ENCODE measurements at places on chromosomes 7 and 10.

- DNase-seq, result no peak
Measured at GRCh38 chr10:76954838-76955237, 682.8 kb downstream of the KCNMA1 start.

- DNase-seq, result no peak
Measured at GRCh38 chr10:28349892-28350291, 47.0 kb upstream of the MPP7 start.

DNA sequence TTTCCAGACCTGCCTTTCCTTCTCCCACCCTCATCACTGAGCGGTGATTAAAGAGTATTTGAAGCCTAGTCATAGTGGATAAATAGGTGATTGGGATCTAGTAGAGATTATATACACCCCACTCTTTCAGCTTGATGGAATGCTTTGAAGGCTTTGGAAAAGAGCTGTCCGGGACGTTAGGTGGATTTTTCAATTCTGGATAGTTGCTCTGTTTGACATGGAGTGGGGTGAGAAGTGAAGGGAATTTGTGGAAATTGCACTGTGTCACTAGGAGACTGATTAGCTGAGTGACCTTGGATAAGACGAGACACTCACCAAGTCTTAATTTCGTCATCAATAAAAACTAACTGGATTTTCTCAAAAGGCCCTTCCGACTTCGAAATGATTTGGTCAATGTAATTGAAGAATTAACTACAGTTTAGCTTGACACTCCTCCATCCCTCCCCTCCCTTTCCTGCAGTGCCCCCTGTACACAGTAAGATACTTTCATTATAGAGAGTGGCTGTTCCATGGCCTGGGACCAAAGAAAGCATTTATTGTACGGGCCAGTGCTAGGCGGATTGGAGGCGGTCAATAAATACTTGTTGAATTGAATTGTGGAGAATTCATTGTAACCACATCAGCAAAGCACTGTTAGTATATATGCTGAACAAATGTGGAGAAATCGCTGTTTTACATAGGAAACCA, 962 bp downstream of the ZKSCAN1 start:
- DNase-seq, result no peak

GRCh38 chr10:70096705-70097420, 35.8 kb downstream of the AIFM2 start:
- no peak for DNase-seq

- no peak for DNase-seq
Measured at GRCh38 chr7:16034353-16034752, 347.9 kb upstream of the MEOX2 start.

GRCh38 chr10:93352638-93353383, 129.3 kb downstream of the MYOF start:
- DNase-seq, result no peak

DNA sequence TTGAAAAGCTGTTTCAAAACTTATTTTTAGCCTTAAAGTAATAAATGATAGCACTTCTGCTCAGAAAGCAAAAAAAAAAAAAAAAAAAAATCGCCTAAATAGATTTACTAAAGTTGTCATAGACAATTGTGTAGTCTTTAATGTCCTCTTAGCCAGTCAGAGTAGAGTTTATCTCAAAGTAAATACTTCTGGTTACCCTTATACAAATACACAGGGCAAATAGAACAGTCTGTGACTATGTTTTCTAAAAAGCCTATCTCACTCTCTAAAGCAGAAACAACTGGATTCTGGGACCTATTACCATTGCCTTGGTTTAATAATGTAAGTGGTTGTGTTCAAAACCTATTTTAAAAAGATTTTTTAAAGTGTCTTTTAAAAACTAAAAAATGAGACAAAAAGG, 156.2 kb upstream of the THSD7A start:
- DNase-seq, result no peak

DNA sequence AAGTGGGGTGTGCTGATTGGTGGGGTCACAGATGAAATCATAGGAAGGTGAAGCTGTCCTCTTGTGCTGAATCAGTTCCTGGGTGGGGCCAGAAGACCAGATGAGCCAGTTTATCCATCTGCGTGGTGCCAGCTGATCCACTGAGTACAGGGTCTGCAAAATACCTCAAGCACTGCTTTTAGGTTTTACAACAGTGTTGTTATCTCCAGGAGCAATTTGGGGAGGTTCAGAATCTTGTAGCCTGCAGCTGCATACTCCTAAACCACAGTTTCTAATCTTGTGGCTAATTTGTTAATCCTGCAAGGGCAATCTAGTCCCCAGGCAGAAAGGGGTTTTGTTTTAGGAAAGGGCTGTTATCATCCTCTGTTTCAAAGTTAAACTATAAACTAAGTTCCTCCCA, 17.0 kb upstream of the IFRD1 start:
- DNase-seq, result no peak

GRCh38 chr10:11593612-11594011, 17.8 kb downstream of the USP6NL start:
- DNase-seq, result no peak

- DNase-seq, result no peak
Measured at GRCh38 chr7:21547501-21547900, 4.7 kb downstream of the DNAH11 start.

DNA sequence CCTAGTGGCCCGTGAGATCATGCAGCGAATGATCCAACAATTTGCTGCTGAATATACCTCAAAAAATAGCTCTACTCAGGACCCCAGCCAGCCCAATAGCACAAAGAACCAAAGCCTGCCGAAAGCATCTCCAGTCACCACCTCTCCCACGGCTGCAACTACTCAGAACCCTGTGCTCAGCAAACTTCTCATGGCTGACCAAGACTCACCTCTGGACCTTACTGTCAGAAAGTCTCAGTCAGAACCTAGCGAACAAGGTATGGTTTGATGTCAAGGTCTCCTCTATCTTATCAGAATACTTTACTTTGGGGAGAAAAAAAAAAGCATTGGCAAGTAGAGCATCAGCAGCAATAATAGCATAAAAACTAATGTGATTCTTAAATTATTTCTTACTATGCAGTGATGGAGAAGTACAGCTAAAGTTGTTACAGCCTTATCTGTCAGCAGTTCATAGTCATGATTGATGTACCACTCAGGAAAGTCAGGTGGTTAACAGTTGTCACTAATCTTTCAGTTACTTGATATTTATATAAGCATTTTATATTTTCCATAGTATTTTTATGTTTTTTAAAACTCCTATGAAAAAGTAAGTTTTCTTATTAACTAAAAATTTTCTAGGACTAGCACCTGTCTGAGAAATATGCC, 117.1 kb downstream of the LCOR start:
- no peak for DNase-seq

DNA sequence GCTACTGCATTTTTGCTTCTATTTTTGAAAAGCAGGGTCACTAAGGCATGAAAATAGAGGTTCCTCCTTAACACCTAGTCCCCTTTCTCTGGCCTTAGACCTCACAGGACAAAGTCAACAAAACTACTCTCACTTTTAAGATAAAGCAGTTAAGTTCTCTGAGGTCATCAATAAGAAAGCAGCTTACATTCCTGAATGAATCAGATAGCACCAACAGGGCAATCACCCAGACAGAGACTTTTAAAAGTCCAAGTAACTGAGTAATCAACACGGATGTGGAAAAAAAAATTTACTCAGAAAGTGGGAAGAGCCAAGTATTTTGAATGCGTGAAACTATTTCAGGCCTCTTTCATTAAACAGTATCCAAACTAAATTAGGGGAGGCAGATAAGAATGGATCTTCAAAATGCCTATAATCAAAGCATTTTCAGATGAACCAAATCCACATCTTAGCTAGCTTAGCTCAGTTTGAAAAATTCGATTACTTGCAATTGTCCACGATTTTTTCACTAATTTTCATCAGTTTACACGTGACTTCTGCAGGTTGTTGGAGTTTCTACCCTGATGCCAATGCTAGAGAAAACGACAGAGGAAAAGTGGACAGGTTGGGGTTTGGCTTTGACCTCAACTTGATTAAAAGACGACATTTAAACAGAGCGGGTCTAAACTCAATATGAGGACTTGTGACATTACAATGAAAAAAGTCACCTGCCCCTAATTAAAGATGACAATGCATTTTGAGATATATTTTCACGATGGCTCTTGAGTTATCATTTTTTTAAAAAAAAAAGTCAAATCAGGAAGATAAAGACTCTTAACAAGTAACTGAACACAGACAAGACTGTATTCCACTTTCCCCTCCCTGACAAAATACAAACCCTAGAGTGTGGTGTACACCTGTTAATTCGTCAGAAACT, 1.6 kb downstream of the BEND7 start:
- DNase-seq, result no peak

GRCh38 chr7:11950281-11950680, 118.3 kb upstream of the THSD7A start:
- DNase-seq, result no peak

- no peak for DNase-seq
Measured at GRCh38 chr10:65213170-65213569, 1692.0 kb downstream of the REEP3 start.

DNA sequence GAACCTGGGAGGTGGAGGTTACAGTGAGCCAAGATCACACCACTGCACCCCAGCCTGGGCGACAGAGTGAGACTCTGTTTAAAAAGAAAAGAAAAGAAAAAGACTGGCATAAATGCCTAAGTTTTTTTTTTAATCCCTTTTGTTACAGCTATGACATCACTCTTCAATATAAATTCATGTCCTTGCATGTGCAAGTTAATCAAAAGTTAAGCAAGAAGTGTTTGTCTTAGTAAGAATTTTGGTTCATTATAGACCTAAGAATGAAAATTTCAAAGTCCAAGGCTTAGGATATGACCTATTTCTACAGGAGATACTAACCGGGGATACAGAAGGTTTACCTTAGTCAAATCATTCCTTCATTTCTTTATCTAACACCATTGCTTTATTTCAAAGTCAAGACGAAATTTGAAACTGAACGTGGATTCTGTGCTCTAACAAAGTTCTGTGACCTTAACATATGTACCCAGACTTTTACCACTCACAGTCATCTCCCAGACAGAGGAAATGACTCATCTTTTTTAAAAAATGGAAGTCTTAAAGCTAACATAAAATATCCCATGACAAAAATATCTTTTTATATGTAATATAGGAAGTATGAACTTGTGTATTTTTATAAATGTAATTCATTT, 29.3 kb upstream of the ITGB8 start:
- no peak for DNase-seq

DNA sequence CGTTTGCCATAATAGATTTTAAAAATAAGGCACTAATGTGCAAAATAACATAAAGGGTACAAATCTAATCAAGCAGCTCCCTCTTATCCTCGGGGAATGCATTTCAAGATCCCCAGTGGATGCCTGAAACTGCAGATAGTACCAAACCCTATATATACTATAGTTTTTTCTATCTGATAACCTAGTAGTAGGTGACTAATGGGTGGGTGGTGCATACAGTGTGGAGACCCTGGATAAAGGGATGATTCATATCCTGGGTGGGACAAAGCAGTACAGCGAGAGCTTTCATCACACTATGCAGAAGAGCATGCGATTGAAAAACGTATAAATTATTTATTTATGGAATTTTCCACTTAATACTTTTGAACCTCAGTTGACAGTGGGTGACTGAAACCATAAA, 464.5 kb downstream of the GRID1 start:
- no peak for DNase-seq

- DNase-seq, result no peak
Measured at GRCh38 chr10:28253169-28253785, 49.6 kb downstream of the MPP7 start.

Measured in NCI-H1048 (cell line).